Stimulated activated memory B cell treated with anti-CD40 and anti-IgM and Interleukin-4, amounts not matched to agents 10 μg/mL and 1 μg/mL and 100 μg/mL, for 72 hours (primary cell): ENCODE measurements at places on chromosomes 3 and 15.

DNA sequence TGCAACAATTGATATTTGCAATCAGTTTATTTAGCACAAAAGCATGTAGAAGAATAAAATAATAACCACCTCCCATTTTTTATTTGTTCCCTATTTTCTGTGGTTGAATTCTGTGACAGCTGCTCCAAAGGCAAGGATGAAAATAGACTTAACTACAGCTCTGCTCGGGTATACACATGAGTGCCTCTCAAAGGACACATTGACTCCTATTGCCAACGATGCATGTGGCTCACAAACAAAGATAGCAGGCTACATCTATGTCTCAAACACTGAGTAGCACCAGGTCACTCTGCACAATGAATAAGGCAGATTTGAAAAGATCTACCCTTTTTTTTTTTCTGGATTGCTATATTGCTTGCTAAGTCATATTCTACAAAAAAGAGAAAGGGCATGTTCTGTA, 612.9 kb downstream of the ROBO1 start:
- no peak for ATAC-seq

GRCh38 chr15:73345658-73346057, 23.1 kb downstream of the HCN4 start:
- ATAC-seq = no peak

DNA sequence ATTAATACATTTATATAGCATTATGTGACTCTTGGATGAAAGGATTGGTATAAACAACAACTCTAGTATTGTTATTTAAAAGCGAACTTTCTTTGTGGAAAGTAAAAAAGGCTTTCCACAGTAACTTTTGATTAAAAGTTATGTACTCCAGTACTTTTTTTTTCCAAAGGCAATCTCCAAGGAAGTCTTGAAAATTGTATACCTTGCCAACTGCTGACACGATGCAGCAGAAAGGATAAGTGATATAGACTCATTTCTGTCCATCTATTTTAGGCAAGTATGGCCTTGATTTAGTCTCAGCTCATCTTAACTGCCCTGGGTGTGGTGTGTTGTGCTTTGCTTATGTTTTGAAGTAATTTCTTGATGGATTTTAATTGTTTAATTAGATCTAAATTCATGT, 79.7 kb downstream of the OTOL1 start:
- ATAC-seq = no peak

- no peak for ATAC-seq
Measured at GRCh38 chr3:104768886-104769285, 597.8 kb upstream of the ALCAM start.
